ENCODE measurements at places on chromosomes 1 and 21.
A peak's percentile ranks its signal among the peaks of the same experiment; 100 is the strongest.

DNA sequence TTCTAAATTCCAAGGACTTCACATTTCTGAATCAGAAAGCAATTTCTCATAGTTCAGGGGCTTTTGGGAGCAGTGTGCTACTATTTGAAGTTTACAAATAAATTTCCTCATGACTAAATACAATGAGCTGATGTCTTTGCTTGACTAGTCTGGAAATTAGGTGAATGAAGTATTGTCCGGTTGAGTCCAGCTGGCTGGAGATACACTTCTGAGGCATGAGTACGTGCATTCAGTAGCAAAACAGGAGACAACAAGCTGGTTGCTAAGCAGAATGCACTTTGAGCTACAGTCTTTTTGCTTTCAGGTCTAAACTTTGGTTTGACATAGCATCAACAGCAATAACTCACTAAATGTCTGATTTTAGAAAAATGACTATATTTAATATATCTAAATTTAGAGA lies 27.1 kb downstream of the ZNHIT6 start:
- no peak for DNase-seq

DNA sequence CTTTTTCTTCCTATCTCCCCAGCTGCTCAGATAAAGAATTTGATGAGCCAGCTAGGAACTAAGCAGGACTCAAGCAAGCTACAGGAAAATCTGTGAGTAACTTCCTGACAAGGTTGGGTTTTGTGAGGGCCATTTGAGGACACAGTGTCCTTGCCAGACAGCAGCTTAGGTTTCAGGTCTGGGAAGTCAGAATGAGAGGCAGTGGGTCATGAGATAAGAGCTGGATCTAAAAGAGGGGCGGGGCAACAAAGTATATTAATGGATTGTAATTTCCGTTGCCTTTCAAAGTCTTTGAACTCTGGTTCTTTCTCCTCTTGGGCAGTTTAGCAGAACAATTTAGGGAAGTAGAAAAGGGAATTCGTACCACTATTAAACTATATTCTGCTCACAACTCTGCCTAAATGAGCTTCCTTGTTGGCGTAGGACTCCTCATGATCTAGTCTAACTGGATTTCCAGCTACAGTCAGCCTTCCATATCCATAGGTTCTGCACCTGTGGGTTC lies 16.6 kb downstream of the STX12 start:
- no peak for DNase-seq

DNA sequence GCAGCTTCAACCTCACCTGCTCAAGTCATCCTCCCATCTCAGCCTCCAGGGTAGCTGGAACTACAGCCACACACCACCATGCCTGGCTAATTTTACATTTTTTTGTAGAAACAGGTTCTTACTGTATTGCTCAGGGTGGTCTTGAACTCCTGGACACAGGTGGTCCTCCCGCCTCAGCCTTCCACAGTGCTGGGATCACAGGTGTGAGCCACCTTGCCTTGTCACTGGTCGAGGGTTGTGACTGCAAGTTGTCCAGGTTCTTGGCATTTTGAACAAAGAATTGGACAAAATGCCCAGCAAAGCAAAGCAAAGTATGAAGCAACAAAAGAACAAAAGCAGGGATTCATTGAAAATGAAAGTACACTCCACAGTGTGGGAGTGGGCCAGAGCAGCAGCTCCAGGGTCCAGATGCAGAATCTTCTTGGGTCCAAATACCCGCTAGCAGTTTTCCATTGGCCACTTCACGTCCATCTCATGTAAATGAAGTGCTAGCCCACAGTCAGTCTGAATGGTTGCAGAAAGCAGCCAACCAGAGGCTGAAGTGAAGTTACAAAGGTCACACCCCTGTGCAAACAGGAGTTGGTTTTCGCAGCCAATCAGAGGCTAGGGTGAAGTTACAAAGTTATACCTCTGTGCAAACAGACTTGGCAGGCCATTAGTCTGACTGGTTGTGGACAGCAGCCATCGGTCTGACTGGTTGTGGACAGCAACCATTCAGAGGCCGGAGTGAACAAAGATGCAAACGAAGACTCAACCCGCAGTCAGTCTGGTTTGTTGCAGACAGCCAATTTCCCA lies 109.5 kb upstream of the KIF26B start:
- no peak for DNase-seq

DNA sequence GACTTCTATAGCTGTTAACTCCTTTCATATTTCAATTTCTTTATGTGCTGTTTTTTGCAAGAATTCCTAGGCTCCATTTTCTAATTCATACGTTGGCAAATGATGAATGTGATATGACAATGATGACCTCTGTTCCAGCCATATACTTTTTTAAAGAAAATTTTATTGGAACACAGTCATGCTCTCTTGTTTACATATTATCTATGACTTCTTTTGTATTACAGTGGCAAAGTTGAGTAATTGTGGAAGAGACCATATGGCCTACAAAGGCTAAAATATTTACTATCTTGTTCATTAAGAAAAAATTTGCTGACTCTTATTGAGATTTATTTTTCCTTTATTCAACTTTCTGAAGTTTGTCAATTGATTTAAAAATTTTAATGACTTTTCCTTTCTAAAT lies 7.1 kb downstream of the IFI44L start:
- no peak for DNase-seq

GRCh38 chr1:157233131-157233530 lies 94.9 kb upstream of the ETV3 start:
- no peak for DNase-seq

- DNase-seq, result no peak
These were observed 370.8 kb downstream of the AMY1C start for GRCh38 chr1:104120525-104120924.

- no peak for DNase-seq
These were observed 58.9 kb upstream of the PALMD start for GRCh38 chr1:99587008-99587407.

DNA sequence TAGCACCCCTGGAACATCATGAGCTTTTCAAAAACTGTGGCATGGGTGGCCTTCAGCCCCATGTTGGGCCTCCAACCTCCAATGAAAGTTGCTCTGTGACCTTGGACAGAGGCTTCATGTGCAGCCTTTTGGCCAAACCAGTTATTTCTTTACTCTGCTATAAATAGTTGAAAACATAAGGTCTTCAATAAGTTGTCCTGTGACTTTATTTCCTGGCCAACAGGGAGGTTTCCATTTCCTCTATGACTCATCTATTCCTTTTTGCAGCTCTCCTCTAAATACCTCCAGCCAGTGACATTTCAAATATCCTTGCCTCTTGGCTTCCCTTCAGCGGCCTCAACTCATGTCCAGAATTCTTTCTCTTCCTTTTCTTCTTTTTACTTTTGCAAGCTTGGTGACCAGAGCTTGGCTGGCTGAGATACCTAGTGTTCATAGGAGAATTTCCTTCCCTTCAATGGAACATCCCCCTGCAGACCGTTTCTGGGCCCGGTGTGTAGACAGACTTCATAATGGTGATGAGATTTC lies 22.7 kb upstream of the TRIM67 start:
- DNase-seq, result no peak

GRCh38 chr1:245673881-245674414 lies 519.2 kb downstream of the KIF26B start:
- peak; percentile 51 for DNase-seq

DNA sequence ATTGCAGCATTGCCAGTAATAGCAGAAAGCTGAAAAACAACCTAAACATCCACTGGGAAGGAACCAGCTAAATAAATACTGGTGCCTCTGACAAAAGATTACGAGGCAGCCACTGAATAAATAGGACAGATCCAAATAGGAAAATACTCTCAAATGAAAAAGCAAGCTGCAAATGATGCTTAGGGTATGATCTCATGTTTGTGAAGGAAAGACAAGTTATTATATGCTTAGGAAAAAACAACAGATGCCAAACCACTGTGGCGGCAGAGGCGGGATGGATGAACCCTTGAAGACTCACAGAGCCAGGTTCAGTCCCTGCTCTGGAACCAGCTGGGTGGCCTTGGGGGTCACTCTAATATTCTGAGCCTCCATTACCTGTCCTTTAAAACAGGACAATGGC lies 41.6 kb downstream of the MATN1 start:
- DNase-seq, result no peak

DNA sequence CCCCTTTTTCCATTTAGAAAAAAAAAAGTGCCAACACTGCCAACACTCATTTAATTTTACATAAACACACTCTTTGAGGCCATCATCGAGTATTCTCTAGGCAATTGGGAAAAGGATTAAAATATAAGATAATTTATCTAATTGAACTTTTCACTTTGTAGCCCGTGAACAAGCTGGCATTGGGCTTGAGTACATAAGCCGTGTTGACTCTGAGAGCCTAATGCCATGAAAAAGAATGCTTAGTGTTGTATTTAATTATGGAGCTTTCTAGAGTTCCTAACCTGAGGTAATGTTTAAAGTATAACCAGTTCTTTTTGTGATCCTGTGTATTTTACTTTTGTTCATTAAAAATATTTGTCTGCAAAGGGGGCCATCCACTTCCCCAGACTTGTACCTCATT lies 193.8 kb downstream of the LYPLAL1 start:
- DNase-seq, result no peak

GRCh38 chr1:30316056-30316455 lies 407.3 kb downstream of the MATN1 start:
- no peak for DNase-seq

GRCh38 chr1:187236676-187237075 lies 407.9 kb downstream of the PLA2G4A start:
- no peak for DNase-seq

GRCh38 chr1:33468531-33468930 lies 3.9 kb upstream of the ZSCAN20 start:
- no peak for DNase-seq

DNA sequence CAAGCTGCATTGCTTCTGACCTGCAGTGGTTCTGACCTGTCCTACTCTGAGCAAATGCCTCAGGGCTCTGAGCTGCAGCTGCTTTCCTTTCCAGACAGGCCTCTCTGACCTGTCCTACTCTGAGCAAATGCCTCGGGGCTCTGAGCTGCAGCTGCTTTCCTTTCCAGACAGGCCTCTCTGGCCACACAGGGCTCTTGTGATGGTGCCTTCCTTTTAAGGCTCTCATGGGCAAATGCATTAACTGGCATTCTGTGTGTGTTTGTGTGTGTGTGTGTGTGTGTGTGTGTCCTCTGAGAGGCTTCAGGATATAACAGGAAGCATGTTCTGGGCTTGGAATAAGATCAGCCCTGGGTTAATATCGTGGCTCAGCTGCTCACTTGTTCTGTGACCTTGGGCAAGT lies 131.3 kb downstream of the NTPCR start:
- no peak for DNase-seq

- no peak for DNase-seq
These were observed 84.6 kb upstream of the BMP8A start for GRCh38 chr1:39406533-39407450.

DNA sequence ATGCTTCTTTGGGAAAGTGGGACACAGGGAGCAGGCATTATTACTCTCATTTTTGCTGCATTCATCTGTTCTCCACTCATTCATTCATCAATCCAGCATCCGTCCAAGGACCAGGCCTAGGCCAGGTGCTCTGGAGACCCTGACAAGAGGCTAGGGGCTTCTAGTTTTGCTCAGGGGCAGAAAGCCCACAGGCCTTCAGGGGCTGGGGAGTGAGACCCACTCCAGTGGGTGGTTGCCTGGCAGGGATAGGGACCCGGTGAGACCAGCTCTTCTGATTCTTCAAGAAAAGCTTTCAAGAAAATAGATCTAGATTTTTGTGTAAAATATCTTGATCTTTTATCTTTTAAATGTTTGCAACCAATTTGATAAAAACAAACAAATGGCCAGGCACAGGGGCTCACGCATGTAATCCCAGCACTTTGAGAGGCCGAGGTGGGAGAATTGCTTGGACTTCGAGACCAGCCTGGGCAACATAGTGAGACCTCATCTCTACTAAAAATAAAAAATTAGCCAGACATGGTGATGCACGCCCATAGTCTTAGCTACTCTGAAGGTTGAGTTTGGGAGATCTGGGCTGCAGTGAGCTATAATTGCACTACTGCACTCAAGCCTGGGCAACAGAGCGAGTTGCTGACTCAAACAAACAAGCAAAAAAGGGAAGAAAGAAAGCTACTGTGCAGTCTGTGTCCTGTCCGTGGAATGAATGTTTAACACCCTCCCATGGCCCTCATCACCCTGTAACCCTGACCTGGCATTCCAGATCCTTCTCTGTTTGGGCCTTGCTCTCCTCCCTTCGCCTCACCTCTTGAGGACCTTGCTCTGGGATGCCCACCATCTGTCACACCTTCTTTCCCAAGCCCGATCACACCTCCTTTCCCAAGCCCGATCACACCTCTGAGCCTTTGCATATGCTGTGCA lies 17.3 kb upstream of the LRP8 start:
- no peak for DNase-seq

DNA sequence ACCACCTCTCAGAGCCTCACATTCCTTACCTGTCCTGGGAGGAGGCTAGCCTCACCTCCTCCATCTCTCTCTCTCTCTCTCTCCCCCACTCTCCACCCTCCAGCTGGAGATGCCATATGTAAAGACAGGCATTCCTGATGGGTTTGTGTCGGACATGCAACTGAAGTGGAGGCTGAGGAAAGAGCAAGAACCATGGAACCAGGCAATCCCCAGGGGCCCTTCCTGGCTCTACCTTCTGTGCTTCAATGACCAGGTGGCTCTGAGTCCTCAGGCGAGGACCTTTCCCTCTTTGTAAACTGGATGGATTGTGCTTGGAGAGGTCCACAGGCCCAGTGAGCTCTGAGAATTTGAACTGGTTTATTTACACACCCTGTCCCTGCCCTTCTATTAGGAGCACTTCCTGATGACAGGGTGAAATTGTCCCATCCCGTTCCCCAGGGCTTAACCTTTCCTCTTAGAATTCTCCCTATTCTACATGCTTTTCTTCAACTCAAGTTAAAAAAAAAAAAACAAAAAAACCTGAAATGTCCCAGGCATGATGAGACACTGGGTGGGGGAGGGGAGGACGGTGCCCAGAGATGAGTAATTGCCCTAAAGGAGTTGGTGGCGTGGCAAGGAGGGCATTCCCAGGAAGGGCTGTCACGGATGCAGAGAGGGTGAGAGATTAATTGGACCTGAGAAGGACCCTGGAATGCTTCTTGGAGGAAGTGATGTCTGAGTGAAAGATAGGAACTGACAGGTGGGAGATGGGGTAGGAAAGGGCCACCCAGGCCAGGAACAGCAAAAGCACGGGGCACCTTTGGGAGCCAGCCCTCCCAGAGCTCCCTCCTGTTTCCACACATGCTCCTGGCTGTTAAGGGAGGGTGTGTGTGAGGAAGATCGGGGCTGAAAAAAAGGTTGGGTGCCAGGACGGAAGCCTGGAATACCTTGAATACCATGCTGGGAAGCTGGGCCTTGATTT lies 50.2 kb upstream of the WASF2 start:
- no peak for DNase-seq

GRCh38 chr1:95415146-95415545 lies 181.1 kb downstream of the RWDD3 start:
- DNase-seq, result no peak

- no peak for DNase-seq
These were observed 27.5 kb upstream of the FCER1A start for GRCh38 chr1:159274631-159275030.

- DNase-seq, result no peak
These were observed 54.2 kb upstream of the EEIG2 start for GRCh38 chr1:108505763-108506070.

Measured in GM20000 (cell line).